ENCODE measurements at places on chromosomes 11 and 22.

- DNase-seq, result no peak
Observed at GRCh38 chr11:78542007-78542406, 32.7 kb downstream of the NARS2 start.

GRCh38 chr22:48647051-48647450 is 1180.6 kb downstream of the BRD1 start:
- no peak for DNase-seq

- DNase-seq, result no peak
Observed at GRCh38 chr11:132852361-132852760, 679.9 kb downstream of the OPCML start.

GRCh38 chr22:33920197-33920540 is at the start of gene LARGE1:
LARGE1 (minus strand) TSS chr22:33920476.
- DNase-seq, result no peak

- no peak for DNase-seq
Observed at GRCh38 chr22:31726692-31727091, 23.2 kb downstream of the PRR14L start.

GRCh38 chr11:61747967-61748285 is 4.5 kb upstream of the MYRF start:
- no peak for DNase-seq

- DNase-seq, result no peak
Observed at GRCh38 chr11:35554491-35555437, 29.3 kb upstream of the PAMR1 start.

DNA sequence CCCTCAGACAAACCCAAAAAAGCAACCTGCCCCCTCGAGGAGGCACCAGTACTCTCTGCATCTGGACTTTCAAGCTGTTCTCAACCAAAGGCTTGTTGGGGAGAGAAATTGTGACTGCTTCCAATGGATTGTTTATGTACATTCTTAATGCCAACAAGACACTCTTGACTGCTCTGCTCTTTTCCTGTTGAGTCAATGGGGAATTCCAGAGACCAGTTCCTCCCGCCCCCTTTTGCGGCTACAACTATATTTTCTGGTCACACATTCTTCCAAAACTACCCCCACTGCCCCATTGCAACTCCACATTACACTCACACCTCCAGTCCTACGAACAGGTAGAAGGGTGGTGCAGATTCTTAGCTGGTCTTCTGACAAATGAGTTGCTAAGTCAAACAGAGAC is 187.0 kb downstream of the DSCAML1 start:
- no peak for DNase-seq

GRCh38 chr11:16099343-16099900 is 256.9 kb downstream of the SOX6 start:
- no peak for DNase-seq

DNA sequence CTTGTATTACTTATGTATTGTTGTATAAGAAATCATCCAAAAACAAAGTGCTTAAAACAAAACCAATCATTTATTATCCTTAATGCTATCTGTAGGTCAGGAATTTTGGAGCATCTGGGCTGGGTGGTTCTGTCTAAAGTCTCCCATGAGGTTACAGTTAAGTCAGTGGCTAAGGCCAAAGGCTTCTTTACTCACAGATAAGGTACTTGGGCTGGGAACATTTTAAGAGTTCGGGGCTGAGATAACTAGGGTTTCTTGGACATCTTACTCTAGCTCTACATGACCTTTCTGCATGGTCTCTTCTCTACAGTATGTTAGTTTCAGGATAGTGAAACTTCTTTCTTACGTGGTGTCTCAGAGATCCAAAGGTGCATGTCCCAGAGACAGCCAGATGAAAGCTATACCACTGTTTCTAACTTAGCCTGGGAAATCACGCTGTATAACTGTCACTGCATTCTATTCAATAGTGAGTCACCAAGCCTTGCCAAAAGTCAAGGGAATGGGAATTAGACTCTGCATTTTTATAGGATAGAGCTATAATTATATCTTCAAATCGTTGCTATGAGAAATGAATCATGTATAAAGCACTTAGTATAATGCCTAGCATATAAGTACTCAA is 29.6 kb downstream of the SOX6 start:
- DNase-seq, result no peak

DNA sequence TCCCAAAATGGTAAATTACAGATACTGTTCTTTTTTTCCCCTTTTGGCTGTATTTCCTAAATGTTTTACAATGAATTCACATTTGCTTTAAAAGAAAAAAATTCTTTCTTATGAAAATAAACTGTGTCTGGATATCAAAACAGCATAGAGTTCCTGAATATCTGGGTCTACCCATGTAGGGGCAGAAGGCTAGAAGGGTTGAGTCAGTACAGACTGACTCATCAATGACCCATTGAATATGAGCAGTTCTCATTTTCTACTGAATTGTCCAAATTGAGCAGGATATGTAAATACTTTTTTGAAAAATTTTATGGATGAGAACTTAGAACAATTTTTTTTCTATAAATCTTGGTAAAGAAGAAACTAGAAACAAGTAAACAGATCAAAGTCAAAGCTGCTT is 16.3 kb upstream of the C11orf87 start:
- DNase-seq, result no peak

DNA sequence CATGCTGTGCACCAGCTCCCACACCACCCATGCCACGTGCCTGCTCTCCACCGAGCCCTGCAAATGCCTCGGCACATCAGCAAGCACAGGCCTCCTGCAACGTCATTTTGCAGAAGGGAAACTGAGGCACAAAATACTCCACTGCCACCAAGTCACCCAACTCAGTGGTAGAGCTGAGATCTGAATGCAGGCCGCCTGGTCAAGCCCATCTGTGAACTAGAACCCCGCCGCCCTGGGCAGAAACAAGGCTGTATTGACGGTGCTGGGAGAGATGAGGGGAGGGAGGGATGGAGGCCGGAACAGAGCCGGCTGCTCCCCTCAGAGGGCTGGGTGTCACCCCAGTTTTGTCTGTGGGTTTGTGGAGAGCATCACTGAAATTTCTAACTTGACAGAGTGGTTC is 81.4 kb downstream of the CDKN1C start:
- no peak for DNase-seq

DNA sequence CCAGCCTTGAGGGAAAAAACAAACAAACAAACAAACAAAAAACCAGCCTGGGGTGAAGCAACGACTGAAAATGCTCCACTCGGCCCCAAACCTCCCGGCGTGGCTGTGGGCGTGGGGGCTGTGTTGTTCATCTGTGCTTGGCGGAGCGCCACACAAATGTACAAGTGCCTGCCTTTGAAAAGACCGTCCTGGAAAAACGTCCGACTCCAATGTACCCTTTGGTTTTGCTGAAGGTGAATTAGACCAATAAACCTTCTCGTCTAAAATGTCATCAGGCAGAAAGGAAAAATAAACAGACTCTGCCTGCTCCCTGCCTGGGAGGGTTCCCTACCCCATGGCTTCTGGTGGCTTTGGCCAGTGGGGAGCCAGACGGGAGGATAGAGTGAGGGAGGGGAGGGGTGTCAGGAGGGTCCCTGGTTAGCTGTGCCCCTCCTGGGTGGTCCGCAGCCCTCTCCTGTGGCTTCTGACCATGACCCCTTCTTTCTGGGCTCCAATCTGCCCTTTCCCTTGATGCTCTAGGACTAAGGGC is 93.9 kb downstream of the TRMU start:
- no peak for DNase-seq
